ENCODE measurements at places on chromosomes 2 and 18.

GRCh38 chr2:32706815-32707579 lies 79.1 kb downstream of the TTC27 start:
- DNase-seq, result no peak

DNA sequence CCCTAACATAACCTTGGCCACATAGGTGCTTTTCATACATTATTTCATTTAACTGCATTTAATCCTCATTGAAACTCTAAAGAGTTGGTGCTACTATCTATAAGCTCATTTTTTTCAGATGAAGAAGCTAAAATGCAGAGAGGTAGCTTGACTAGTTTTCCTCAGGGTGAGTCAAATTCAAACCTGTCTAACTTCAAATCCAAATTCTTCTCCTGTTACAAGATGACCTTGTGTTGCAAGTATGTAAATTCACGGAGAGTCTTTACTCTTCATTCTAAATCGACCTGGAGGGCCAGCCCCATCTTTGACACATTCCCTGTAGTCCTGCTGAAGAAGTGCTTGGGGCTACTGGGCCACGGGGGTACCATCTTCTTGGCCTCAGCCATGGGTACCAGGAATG lies 8.2 kb upstream of the SETBP1 start:
- no peak for DNase-seq

- DNase-seq, result no peak
These were observed 43.4 kb downstream of the MYL12B start for GRCh38 chr18:3305354-3305762.

DNA sequence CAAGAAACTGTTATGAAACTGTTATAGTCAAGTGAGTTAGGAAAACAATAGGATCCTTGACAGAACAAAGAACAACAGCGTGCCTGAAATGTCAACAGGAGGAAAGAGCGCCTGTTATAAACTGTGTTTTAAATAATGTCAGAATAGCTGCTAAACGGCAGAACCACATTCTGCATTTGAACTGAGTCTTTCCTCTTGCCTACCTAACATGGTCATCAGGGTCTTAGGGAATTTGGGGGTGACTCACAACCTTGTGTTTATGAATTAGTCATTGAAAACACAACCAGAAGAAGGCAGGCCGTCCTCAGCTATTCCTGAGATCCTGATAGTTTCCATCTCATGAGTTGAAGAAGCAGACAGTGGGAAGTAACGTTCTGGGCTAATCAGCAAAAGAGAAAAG lies 222.0 kb upstream of the FN1 start:
- no peak for DNase-seq

GRCh38 chr18:68734308-68734707 lies 19.4 kb upstream of the TMX3 start:
- no peak for DNase-seq

GRCh38 chr2:113895819-113896563 lies 6.1 kb downstream of the ACTR3 start:
- DNase-seq, result no peak

GRCh38 chr2:138086576-138086975 lies 122.3 kb downstream of the HNMT start:
- no peak for DNase-seq

DNA sequence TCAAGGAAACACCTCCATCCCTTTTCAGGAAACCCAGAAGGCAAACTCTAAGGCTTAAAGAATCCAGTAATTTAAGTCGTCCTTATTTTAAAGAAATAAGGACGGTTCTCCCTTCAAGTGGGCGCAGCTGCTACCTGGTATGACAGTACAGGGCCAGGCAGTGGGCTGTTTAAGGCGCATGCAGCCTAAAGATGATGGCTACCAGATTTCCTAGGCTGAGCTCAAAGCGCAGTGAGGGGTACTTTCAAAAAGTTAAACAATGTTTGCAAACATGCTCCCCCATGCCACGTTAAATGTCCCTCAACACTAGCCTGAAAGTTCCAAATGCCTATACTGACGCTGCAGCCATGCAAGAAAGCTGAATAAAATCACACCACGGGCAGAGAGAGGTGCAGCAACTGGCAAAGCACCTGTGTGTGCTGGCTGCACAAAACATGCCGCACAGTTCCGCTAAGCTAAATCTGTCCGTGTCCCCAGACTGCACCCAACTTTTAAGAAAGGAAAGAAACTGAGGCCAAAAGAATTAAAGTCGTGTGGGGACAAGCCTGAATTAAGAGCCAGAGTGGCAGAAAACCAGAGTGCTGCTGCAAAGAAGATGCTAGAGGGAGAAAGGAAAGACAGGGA lies 583 bp downstream of the HIBCH start:
- DNase-seq, result no peak

DNA sequence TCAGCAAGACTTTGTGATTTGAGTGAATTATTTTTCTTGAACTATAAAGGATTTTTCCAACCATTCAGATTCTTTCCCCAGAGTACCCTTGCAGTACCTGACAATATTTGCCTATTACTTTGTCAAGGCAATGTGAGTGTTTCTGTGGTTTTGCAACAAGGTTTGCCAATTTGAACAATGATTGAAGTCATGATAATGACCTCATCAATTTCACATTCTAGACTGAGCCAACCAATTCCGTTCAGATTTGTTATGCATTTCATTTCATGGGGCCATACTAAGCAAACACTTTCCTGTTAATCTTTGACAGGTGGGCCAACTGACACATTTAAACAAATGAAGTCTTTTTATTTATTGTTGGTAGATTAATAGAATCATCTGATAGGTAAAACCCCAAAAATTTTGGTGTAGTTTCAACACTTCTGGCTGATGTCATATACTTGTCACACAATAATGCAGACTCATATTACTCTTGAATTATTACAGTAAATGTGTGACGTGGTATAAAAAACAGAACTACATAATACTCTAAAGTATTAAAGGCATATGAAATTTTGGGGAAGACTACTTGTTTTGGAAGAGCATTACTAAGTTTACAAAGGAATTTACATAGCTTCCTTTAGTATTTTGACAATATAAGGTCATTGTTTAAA lies 526.4 kb downstream of the DPP10 start:
- no peak for DNase-seq

DNA sequence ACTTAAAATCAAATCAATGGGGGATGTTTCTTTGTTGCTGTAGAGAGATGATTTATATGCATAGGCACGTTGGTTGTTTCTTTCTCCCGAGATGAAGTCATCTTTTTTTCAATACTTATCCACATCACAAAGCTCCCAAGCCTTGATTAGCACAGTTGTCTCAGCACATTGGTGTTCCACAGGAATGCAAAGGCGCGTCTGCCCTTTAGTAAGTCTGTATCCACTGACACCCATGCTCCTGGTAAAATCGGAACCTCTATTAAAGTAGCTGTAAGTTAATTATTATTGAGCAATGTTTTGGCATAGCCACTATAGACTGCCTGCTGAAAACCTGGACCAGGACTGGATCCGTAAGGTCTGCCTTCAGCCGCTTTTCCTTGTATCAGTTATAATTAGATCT lies 77.6 kb upstream of the RBM44 start:
- DNase-seq, result no peak

DNA sequence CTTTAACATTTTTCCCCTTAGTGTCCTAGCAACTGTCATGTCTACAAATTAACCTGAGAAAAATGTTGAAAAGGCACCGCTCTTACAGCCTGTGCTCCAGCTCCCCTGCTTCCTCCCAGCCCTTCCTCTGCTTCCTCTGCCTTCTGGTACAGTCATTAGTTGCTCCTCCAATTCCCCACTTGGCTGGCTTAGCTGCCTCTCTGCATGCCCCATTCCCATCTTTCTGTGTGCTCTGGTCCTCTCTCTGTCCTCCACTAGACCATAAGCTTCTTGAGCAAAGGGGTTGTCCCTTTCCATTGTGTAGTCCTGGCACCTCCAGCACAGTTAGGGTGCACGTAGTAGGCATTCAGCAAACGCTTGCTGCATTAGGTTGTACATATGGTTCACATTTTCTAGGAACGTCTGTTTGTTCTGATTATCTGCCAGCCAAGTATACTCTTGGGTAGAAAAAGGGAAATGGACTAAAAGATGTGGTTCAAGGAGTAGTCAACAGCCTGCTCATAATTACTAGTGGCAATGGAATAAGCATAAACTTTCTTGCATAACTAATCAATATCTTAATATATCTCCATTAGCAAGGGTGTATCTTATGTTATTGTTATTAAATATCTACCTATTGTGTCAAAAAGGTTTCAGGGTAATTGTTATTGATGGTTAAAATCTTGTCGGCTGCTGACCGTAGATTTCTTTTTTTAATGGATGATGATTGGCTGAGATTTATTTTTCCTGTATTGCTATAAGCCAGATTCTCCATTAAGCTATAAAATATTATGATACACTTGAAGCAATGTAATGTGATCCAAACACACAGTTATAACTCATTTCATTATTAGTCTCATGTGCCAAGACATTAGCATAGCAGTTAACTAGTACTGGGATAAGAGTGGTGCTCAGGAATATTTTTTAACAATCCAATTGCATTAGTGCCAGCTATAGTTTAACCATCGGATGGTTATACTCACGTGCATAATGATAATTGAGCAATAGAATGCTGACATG lies 340.1 kb downstream of the SLC4A3 start:
- no peak for DNase-seq

GRCh38 chr2:219460424-219460926 lies 25.8 kb downstream of the SPEG start:
- no peak for DNase-seq

DNA sequence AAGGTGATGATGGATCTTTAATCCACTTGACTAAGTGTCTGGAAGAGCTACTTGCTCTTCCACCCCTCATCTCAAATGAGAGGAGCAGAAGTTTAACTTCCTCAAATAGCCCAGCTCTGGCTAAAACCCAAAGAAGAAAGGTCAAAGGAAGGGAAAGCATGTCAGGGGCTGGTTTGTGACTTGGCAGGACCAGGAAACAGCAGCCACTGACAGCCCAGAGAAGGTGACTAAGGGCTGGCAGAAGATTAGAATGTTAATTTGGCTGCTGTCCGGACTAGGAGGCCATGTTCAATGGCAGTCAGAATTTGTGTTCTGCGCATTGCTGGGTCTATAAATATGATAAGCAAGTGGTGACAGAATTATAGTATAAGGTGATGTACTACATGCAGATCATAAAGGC lies 386.2 kb downstream of the SETBP1 start:
- DNase-seq, result no peak

DNA sequence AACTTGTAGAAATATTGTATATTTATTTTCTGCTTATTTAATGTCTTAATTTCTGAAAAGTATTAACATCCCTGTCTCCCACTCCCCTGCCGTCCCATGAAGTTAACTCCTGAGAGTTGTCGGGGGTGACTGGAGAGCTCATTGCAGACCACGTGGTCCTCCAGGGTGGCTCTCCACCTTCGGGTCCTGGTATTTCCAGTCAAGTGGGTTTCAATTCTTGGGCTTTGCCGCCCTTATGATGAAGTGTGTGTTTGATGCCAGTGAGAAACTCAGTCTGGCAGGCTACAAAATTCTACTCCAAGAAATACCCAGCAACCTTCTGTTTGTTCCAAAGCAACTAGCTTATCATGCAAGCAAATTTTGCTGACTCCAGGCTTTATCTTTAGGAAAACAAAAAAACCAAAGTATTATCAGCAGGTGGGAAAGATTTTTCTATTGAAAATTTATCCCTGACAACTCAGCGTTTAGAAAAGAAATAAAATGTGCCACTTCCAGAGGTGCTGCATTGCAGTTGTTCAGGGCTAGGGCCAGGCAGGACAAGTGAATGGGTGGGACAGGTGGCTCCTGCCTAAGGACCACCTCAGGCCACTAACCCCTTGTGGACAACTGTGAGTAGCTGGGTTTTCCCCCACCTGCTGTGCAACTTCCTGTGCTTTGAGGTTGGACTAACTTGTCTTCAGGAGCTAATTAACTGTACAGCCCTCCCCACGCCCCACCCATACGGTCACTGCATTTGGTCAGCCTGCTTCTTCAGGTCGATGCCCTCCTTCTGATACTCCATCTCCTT lies 46.6 kb downstream of the BCL2L11 start:
- DNase-seq, result no peak

DNA sequence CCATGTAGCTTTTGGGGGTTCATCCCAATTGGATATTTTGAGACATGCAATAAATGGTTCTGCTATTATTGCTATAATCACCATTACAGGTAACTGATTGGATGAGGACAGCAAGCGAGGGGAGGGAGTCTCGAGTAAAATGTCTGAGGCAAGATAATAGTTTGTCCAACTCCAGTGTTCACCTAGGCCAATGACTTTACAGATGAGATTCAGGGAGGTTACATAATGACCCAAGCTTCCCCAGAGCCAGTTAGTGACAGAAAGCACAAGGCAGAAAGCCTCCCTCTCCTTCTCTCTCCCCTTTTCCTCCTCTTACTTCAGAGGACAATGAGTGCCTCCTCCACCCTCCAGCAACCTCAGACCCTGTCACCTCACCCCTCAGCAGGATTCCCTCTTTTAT lies 98.4 kb upstream of the GLS start:
- DNase-seq, result no peak
